HL-60 (cell line): ENCODE measurements at places on chromosomes 1 and 21.
A peak's percentile ranks its signal among the peaks of the same experiment; 100 is the strongest.

DNA sequence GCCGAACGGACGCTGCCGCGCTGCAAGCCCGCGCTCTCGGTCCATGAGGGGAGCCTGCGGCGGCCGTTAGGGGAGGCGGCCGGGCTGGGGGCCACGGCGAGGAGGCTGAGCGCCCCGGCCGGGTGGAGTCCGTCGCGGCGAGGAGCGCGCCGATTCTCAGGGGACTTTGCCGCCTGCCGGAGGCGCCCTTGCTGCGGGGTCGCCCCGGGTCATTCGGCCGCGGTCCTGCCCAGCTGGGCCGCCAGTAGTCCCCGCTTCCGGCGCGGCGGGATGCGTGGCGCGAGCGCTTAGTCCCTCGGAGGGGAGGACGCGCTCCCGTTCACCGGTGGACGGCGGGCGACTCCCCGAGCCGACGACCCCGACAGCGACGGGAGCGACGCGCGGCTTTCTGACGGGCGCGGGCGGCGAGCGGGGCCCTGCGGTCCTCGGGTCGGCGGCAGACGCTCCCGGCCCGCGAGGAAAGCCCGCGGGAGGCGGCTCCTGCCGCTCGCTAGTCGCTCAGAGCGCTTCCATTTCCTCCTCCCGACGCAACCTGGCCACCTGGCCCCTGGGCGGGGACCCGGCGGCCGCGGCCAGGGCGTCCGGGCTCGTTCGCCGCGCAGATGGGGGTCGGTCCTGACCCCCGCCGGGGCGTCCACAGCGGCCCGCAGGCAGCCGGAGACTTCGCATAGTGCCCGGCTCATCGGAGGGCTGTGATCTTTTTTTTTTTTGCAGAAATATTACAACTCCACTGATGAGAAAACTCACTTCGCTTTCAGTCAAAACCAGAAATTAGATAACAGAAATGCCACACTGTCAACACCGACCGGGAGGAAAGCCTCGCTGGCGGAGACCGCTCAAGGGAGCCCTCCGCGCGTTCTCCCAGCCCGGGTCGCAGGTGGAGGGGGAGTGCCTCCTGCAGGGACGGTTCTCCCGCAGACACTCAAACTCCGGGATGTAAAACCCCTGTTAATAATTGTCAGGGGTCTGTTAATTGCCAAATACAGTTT, 641 bp upstream of the ZBTB21 start:
- DNase-seq = peak; percentile 19

DNA sequence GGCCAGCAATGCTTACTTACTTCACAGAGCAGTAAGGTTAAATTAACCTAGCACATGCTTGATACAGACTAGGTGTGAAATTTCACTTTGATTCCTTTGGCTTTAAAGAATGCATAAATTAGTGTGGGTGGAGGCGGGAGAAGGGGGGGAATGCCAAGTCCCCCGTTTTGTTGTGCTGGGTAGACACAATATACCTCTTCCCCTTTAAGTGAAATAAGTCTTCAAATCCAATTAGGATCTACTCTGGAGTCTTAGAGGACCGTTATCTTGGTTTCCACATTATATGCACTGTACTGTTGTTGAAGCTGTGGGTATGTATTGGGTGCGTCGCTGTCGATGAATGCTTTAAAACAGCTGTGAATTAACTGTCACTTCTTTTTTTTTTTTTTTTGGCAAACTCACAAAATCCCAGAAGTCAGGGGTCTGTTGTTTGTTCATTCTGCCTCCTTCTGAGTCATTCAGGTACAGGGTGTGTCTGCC, 1.6 kb upstream of the S1PR1 start:
- no peak for DNase-seq

DNA sequence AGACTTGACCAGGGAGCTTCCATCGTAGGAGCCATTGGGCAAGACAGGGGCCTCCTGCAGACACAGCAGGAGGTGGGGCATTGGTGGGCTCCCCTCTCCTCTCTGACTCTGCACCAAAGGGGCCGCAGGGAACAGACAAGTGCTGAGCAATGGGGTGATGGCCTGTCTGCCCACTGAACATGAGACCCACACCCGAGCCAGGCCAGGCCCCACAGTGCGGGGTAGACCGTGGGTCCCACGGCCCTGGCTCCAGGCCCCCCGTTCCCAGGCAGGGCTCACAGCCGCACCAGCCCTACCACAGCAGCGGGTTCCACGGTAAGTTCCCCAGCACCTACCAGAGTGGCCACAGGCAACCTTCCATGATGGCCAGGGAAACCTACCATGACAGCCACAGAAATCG, 45.9 kb downstream of the CHD5 start:
- no peak for DNase-seq

GRCh38 chr1:225909477-225909876, 14.6 kb downstream of the PYCR2 start:
- no peak for DNase-seq
